ENCODE measurements at places on chromosomes 3 and 15.

DNA sequence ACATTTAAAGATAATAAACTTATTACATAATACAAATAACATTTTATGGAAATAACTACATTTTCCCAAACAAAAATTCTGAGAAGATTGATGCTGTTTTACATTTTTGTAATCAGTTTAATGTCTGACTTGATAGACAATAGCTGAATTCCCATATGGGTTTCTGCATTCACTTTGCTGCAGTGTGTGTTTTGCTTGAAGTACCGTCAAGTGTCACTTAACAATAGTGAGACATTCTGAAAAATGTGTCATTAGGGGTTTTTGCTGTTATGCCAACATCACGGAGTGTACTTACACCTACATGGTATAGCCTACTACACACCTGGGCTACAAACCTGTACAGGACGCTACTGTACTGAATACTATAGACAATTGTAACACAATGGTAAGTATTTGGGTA, 57.5 kb downstream of the USF3 start:
- DNase-seq: no peak

DNA sequence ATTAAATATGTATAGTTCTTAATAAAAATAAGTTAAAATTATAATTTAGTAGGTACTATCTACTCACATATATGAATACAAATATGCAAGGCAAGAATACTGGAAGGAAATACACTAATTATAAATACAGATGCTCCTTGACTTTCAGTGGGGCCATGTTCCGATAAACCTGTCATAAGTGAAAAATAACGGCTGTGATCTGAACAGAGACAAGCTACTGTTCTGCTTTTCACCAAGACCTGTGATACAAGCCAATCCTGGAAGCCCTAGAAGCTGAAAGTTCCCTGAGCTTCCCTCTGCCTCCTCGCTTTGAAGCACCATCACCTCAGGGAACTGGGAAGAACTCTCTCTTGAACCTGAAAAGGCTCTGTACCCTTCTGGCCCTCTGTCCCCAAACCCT, 55.4 kb downstream of the SLC12A8 start:
- DNase-seq: no peak

DNA sequence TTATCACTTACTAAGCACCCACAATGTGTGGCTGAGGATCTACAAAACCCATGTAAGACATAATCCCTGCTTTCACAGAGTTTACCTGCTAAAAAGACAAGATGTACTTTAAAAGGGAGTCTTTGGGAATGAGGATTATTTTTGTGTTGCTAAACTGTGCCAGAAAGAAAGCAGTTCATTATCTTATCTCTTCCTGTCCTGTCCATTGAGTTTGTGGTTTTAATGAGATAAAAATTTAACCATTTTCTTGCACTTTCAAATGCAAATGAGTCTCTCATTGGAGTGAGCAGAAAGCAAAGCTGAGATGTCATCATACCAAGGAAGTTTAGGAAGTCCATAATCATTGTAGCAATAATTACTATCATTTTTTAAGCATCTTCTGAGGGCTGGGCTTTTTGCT, 231.2 kb upstream of the ADAMTS9 start:
- DNase-seq: no peak

DNA sequence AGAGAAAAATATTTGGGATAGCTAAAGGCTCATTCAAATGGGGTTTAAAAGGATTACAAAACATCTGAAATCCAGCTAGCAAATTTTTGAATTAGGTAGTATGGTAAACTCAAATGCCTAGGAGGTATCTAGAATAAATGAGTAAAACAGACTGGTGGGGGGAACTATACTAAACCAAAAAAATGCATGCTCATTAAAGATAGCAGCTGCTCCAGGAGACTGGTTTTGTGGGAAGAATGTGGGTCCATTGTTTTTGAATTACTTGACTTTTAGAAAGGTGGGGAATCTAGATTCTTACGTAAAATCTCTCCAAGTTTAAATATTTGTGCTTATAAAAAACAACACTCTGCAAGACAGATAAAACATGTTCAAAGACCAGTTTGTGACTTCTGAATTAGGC, 73.8 kb downstream of the LEKR1 start:
- no peak for DNase-seq

GRCh38 chr3:66344848-66345578, 124.2 kb downstream of the SLC25A26 start:
- no peak for DNase-seq

DNA sequence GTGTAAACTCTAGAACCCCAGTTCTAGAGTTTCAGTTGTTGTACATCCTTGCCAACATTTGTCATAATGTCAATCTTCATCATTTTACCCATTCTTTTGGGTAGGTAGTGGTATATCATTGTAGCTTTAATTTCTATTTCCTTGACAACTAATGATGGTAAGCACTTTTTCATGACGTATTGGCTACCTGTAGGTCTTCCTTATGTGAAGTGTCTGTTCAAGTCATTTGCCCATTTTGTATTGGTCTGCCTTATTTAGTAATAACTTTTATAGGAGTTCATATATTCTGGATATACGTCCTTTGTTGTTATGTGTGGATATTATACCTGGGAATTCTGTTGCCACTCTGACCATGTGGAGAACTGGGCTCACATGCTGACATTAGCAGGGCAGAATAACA, 73.8 kb upstream of the ACTC1 start:
- no peak for DNase-seq

GRCh38 chr15:92112180-92112579, 258.7 kb downstream of the SLCO3A1 start:
- no peak for DNase-seq

- DNase-seq: no peak
Observed at GRCh38 chr15:68986322-68986721, 28.2 kb upstream of the NOX5 start.

GRCh38 chr3:134374791-134375581, 739 bp upstream of the AMOTL2 start:
- no peak for DNase-seq

- DNase-seq: no peak
Observed at GRCh38 chr3:98612587-98612986, 19.2 kb upstream of the CPOX start.

- DNase-seq: no peak
Observed at GRCh38 chr3:21860082-21860475, 109.1 kb upstream of the ZNF385D start.

DNA sequence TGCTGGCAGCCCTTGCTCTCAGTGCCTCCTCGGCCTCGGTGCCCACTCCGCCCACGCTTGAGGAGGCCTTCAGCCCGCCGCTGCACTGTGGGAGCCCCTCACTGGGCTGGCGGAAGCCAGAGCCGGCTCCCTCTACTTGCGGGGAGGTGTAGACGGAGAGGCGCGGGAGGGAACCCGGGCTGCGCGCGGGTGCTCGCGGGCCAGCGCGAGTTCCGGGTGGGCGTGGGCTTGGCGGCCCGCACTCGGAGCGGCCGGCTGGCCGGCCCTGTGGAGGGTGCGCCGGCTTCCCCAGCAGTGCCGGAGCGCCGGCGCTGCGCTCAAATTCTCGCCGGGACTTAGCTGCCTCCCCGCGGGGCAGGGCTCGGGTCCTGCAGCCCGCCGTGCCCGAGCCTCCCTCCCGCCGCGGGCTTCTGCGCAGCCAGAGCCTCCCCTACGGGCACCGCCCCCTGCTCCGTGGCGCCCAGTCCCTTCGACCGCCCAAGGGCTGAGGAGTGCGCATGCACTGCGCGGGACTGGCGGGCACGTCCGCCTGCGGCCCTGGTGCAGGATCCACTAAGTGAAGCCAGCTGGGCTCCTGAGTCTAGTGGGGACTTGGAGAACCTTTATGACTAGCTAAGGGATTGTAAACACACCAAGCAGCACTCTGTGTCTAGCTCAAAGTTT, 231.5 kb downstream of the EFHB start:
- no peak for DNase-seq

- no peak for DNase-seq
Observed at GRCh38 chr3:140736863-140737460, 59.1 kb downstream of the TRIM42 start.

DNA sequence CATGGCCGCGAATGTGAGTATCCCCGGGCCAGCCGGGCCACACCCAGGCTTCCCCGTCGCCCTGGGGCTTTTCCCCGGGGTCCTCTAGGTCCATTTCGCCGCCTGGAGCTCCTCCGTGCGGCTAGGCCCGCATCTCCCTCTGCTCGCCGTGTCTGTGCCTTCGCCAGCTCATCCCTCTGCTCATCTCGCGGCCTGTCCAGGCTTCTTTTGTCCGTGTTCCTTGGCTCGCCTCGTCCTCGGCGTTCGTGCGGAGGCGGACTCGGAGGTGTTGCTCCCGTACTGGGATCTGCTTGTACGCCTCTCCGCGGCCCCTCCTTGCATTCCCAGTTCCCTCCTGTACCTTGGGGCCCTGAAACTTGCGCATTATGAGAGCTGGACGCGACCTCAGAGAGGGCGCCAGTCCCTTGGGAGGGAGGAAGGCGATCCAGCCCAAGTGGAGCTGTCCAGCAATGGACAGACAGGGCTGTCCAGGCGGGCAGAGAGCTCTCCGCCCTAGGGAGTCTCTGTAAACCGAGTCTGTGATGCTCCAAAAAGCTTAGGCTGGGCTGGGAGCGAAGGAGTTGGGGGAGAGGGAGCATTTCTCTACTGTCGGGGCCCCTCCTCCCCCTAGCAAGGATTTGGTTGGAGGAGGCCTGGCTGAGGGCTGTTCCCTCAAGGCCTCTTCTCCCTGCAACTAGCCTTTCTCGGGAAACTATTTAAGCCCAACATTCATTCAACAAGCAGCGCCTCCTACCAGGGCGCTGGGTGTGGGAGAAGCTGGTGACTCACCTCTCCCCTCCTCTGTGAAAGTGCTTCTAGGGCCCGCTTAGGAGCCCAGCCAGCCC, 553 bp downstream of the TMEM43 start:
- DNase-seq: no peak

- no peak for DNase-seq
Observed at GRCh38 chr3:154334973-154335420, 10.7 kb upstream of the DHX36 start.

DNA sequence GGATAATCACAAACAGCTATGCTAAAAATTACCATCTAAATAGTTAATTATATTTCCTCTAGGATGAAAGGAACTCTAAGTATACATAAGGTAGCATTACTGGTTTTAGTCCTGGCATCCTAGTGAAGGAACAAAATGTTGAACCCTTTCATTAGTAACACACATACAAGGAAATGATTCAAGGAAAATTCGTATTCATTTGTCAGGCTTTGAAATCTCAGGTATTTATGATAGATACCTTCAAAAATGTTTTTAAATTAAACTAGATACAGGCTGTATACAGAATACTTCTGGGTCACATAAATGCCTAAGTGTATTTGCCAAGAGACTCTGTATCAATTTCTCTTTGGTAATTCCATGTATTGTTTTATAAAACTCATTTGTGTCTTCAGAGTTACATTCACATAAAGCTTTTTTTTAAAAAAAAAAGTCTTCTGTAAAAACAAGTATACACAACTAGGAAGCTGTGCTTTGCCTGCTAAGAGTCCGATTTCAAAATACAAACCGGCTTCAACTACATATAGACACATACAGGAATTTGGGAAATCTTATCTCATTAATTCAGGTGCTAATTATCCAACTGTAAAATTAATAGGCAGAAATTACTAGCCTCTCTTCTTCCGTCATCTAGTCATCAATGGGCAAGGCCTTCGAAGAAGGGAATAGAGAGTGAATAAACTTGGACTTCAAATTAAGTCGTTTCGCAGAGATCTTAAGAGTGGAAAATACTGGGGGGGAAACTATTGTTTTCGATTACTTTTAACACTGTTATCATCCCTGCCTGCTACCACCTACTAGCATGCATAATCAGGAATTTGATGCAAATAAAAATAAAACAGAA, 1.3 kb downstream of the SECISBP2L start:
- DNase-seq: no peak

DNA sequence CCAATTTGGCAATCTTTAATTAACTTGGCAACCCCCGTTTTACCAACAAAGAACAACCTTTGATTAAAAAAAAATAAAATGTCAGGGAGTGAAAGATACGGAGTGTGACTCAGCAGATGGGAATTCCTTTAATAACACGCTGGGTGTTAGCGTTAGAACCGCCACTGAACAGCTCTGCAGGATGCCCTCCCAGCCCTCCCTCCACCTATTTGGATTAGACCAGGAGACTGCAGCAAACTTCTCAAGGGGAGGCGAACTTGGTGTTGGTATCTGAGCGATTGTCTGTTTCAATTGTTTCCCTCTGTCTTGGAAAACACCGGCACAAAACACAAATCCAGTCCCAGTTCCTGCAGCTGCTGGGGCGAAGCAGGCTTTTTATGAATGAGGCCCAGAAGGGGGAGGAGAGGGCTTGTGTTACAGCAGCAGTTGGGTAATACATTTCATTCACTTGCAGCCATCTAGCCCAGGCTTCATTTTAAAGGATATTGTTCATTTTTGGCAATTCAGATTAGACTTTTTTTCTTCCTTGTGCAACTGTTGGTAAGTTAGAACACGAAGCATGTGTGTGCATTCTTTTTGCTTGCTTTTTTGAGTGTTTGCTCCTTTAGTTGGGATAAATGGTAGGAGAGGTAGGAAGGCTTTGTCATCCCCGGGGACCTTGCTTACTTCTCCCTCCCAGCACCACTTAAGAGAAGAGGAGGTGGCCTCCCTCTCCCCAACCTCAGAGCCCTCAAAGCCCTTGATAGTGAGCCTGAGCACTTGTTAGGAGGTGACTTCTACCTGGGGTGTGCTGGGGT, 152.3 kb downstream of the IGF1R start:
- no peak for DNase-seq

DNA sequence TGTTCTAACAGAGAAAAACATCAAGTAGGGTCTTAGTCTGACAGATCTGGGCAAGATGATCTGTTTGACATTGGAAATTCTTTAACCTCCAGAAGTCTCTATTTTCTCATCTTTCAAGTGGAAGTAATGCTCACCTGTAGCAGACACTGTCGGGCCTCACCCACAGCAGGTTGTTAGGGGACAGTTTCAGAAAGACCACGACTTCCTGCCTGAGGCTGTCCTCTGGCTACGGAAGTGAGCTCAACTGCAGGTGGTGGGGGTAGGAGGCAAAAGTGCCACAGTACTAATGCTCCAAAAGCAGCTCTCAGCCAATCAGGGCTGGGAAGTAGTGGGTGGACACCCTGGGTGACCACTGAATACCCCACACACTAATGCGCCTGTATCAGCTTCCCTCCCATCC, 111.4 kb upstream of the TOPAZ1 start:
- no peak for DNase-seq

DNA sequence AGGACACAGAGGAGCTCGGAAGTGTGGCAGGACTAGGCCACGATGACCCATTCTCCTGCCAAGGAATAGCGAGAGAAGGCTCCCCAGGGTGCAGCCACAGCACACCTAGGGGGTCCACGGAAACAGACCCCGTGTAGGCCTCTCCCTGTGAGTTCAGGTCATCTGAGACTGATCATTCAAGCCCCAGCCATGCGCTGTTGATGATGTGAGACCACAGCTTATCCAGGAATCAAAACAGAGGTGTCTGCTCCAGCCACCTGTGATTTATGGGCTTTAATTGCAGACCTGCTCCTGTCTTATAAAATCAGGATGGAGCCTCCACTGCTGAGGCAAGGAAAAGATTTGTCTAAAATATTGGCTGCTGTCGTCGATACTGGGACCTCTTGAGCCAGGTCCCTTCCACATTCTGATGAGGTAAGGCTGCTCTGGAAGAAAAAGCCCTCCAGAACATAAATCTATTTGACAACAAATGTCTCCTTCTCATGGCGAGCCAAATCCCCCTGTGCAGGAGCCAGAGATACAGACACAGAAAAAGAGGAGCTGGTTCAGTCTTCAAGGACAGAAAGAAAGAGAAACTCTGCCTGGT, 186.7 kb downstream of the TJP1 start:
- DNase-seq: no peak

- no peak for DNase-seq
Observed at GRCh38 chr3:150090877-150091276, 120.2 kb upstream of the PFN2 start.

- DNase-seq: no peak
Observed at GRCh38 chr3:141840737-141841544, 35.5 kb upstream of the ATP1B3 start.

Data from activated CD8-positive, alpha-beta memory T cell treated with anti-CD3 and anti-CD28 coated beads for 1 hour (primary cell).